Natural killer cell treated with Interleukin-12 subunit alpha and Interleukin-12 subunit beta and Interleukin-15 and Interleukin-18, amount 100 ng/mL, for 72 hours (primary cell): ENCODE measurements at places on chromosomes 11 and 22.

DNA sequence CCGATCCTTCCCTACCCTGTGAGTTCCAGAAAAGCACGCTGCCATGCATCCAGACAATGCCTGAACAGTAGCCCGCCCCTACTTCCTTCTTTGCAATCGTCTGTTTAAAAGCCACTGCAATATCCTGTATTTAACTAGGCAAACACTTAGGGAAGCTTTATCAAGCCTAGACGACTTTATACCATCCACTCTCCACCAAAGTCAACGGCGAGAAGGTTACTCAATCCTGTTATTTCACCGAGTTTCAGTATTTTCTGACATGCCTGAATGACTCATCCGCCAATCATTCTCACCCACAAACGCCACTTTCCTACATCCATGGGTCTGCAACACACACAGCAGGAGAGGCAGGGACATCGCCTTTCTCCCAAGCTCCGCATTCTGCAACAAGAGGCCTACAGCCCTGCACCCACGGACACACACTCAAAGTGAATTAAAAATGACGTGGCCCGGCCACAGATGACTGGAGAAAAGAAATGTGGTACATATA is 9.3 kb downstream of the CELSR1 start:
- peaks cover 7% of the 10 kb centered on the region for H3K4me1 ChIP-seq
- H3K36me3 ChIP-seq, result no peaks in the 10 kb centered on the region
- H3K27me3 ChIP-seq, result peaks cover 8% of the 10 kb centered on the region
- H3K27ac ChIP-seq, result peak overlapping the region; percentile 6
- DNase-seq, result no peak
- H3K4me3 ChIP-seq, result no peak overlapping the region

DNA sequence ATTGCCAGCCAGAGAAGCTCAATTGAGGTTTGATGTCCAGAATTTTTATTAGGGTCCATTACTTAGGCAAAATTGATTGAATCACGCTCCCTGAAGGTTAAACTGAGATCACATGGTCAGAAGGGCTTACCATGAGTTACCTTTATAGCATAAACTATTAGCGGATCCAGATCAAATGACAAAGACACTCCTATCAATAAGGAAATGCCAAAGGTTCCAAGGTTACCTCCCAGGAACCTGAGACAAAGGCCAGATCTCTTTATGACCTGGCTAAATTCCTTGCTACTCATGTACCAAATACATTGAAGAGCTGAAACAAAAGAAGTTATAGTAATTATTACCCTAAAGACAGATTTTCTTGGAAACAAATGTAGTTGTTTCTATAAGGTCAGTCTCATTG is 27.8 kb upstream of the ANO5 start:
- no peaks in the 10 kb centered on the region for H3K27me3 ChIP-seq
- no peak overlapping the region for H3K27ac ChIP-seq
- no peaks in the 10 kb centered on the region for H3K4me1 ChIP-seq
- no peak overlapping the region for H3K4me3 ChIP-seq

GRCh38 chr11:42311514-42311913 is 852.1 kb upstream of the LRRC4C start:
- no peaks in the 10 kb centered on the region for H3K27me3 ChIP-seq
- no peaks in the 10 kb centered on the region for H3K4me1 ChIP-seq
- H3K4me3 ChIP-seq, result no peak overlapping the region
- H3K27ac ChIP-seq, result no peak overlapping the region

DNA sequence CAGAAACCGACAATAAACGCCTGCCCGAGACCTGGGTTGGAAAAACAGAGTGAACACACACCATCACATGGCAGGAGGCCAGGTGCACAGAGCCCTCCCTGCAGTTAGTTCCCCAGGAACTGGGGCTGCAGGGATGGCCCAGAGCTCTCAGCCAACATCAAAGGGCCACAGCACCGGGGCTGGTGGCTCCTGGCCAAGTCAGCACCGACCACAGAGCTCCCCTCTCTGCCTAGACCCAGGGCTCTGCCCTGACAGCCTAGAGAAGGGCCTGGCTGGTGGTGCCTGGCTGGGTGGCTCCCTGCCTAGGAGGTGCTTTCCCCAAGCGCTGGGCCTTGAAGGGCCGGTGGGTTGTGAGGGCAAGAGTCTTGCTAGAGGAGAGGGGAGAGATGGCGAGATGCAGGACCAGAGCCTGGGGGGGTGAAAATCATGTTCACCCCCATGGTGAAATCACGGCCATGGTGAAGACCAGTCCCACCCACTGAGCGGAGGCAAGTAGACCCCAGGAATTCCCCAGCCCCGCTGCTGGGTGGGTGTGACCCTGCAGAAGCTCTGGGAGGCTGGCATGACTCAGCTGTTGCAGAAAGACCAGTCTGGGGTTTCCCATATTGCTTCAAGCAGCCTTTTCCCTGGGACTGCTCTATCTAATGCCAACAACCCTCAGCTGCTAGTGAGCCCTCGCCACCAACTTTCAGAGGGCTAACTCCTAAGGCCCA is 7.2 kb upstream of the BID start:
- peak; percentile 94 for DNase-seq
- peaks cover 68% of the 10 kb centered on the region for H3K4me1 ChIP-seq
- H3K4me3 ChIP-seq, result peak overlapping the region; percentile 72
- H3K27ac ChIP-seq, result peak overlapping the region; percentile 76
- H3K27me3 ChIP-seq, result no peaks in the 10 kb centered on the region

GRCh38 chr11:81237139-81237538 is 1496.5 kb downstream of the FAM181B start:
- H3K4me1 ChIP-seq, result no peaks in the 10 kb centered on the region
- no peak for DNase-seq
- no peak overlapping the region for H3K27ac ChIP-seq
- H3K4me3 ChIP-seq, result no peak overlapping the region
- H3K27me3 ChIP-seq, result no peaks in the 10 kb centered on the region

GRCh38 chr22:19275104-19275503 is 16.4 kb downstream of the CLTCL1 start:
- peaks cover 3% of the 10 kb centered on the region for H3K27me3 ChIP-seq
- no peaks in the 10 kb centered on the region for H3K4me1 ChIP-seq
- no peaks in the 10 kb centered on the region for H3K36me3 ChIP-seq
- no peak for DNase-seq
- H3K27ac ChIP-seq, result no peak overlapping the region

DNA sequence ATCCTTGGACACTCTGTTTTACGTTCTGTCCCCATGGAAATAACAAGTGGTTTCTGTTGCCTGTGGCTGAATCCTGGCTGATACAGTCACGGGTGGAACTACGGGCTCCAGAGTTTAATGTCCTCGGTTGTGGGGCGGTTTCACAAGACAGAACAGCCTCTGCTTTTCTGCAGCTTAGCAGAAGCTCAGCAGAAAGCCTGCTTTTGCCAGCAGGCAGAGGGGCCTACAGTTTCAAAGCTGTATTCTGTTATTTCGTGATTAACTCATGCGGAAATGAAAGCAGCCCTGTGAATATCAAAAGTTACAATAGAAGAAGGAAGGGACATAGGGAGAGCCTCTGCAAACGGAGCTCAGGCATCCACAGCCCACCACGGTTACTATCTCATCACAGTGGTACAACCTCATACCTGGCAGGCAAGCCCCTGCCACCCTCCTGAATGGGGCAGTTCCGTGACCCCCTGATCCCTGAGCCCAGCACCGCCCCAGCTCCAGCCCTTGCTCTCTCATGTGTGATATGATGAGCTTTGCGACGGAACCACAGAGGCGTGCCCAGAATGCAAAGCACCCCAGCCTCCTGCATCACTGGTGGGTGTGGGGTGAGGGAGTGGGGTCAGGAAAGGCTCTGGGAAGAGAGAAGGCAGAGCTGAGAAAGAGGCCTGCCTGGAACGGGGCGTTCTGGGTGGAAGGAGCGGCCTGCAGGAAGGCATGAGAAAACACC is 360.6 kb downstream of the BRD1 start:
- no peaks in the 10 kb centered on the region for H3K4me1 ChIP-seq
- H3K27me3 ChIP-seq, result no peaks in the 10 kb centered on the region
- H3K27ac ChIP-seq, result no peak overlapping the region

DNA sequence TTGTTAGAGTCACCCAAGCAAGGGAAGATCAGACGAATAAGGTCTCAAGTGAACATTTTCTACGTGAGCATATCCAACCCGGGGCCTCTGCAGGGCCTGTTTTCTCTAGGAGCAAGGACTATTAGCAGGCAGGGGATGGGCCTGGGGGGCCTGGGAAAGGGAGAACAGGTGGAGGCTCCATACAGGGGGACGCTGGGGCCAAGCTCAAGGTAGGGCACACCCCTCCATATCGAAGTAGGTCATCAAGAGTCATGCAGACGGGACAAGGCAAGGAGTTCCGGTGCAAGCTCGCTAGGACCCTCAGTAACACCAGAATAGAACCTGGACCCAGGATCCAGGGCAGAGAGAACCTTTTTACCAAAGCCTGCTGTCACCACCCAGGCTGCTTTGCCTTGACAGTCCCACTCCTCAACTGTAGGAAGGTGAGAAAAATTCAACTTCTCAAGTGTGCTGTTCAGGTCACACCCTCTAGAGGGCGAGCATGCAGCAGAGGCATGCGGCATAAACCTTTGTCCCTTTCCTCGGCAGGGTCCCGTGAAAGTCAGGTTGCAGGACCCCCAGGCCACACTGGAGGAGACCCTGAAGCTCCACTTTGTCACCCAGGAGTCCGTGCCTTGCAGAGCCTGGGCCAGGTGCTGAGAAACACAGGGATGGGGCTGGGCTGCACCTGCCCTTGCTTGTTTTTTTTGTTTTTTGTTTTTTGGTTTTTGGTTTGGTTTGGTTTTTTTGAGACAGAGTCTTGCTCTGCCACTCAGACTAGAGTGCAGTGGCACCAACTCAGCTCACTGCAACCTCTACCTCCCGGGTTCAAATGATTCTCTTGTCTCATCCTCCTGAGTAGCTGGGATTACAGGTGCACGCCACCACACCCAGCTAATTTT is 8.6 kb upstream of the APOBEC3B start:
- peaks cover 17% of the 10 kb centered on the region for H3K27me3 ChIP-seq
- H3K36me3 ChIP-seq, result no peaks in the 10 kb centered on the region
- H3K4me3 ChIP-seq, result no peak overlapping the region
- no peak overlapping the region for H3K27ac ChIP-seq
- DNase-seq, result no peak

DNA sequence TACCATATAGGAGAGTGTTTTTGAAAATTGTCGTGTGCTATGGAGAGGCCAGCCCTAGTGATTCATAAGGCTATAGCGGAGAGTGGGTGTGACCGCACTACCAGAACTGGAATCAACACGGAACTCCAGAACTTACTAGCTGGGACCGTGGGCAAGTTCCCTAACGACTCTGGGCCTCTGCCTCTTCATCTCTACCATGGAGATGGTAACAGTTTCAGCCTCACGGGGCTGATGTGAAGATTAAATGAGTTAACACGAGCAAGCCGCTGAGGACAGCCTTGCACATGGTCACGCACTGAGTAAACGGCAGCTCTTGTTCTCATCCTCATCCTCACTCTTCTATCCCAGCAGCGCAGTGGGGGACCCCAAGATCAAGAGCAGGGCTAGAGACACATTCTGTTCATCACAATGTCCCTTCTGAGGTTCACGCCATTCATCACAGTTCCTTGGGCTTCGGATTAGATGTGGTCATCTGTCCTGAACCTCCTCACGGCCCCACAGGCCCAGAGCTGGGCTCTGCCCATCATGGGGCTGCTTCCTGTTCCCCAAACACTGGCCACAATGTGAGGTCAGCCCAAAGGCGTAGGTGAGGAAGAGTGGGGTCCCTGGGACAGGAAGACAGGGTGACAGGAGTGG is 47.2 kb upstream of the CD5 start:
- no peaks in the 10 kb centered on the region for H3K36me3 ChIP-seq
- H3K4me3 ChIP-seq, result peak overlapping the region; percentile 17
- H3K27me3 ChIP-seq, result peaks cover 5% of the 10 kb centered on the region
- H3K4me1 ChIP-seq, result peaks cover 3% of the 10 kb centered on the region
- no peak overlapping the region for H3K27ac ChIP-seq
- no peak for DNase-seq

- peak overlapping the region; percentile 50 for H3K27ac ChIP-seq
- H3K4me1 ChIP-seq, result peaks cover 5% of the 10 kb centered on the region
- DNase-seq, result no peak
- no peaks in the 10 kb centered on the region for H3K27me3 ChIP-seq
- H3K4me3 ChIP-seq, result no peak overlapping the region
- peaks cover 10% of the 10 kb centered on the region for H3K36me3 ChIP-seq
These were observed 32.0 kb downstream of the CERK start for GRCh38 chr22:46706060-46706459.

DNA sequence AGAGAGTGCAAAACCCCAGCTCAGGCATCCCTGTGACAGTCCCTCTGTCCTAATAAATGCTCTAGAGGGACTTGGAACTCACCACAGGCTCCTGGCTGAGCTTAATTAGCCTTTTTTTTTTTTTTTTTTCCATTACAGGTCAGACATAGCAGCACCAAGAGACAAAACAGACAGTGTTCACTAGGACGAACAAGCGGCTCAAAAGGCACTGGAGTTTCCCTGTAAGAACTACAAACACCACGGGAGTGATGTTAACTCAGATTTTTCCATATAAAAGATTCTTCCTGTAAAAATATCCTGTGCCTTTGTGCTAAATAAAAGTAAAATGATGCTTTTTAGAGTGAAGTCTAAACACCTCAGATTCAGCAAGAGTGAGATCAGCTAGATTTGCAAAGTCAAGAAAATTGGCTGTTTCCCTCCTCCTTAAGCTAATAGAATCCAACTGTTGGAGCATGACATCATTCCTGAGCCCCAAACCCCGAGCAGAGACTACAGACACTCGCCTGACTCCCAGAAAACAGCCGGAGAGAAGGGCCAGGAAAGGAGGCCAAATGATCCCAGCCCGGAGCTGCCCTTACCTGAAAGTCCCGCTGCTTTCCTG is 101.0 kb upstream of the AKIP1 start:
- peaks cover 7% of the 10 kb centered on the region for H3K27me3 ChIP-seq
- H3K4me3 ChIP-seq, result no peak overlapping the region
- peak overlapping the region; percentile 18 for H3K27ac ChIP-seq
- H3K4me1 ChIP-seq, result peaks cover 5% of the 10 kb centered on the region
- DNase-seq, result no peak

- H3K4me1 ChIP-seq, result peaks cover 44% of the 10 kb centered on the region
- no peak for DNase-seq
- peak overlapping the region; percentile 60 for H3K27ac ChIP-seq
- peaks cover 2% of the 10 kb centered on the region for H3K27me3 ChIP-seq
These were observed 4.6 kb downstream of the ETS1 start for GRCh38 chr11:128582496-128583366.

- no peaks in the 10 kb centered on the region for H3K4me1 ChIP-seq
- no peak overlapping the region for H3K27ac ChIP-seq
- H3K4me3 ChIP-seq, result no peak overlapping the region
- no peaks in the 10 kb centered on the region for H3K27me3 ChIP-seq
These were observed 69.1 kb downstream of the C11orf87 start for GRCh38 chr11:109490953-109491635.

GRCh38 chr11:76248210-76248609 is 41.9 kb upstream of the WNT11 start:
- no peak overlapping the region for H3K4me3 ChIP-seq
- H3K36me3 ChIP-seq, result no peaks in the 10 kb centered on the region
- no peak for DNase-seq
- no peaks in the 10 kb centered on the region for H3K4me1 ChIP-seq
- no peak overlapping the region for H3K27ac ChIP-seq

- no peak overlapping the region for H3K27ac ChIP-seq
- DNase-seq, result no peak
- peaks cover 15% of the 10 kb centered on the region for H3K36me3 ChIP-seq
These were observed 2.3 kb upstream of the WEE1 start for GRCh38 chr11:9571071-9571762.
